ENCODE measurements at places on chromosomes 2 and 18.

DNA sequence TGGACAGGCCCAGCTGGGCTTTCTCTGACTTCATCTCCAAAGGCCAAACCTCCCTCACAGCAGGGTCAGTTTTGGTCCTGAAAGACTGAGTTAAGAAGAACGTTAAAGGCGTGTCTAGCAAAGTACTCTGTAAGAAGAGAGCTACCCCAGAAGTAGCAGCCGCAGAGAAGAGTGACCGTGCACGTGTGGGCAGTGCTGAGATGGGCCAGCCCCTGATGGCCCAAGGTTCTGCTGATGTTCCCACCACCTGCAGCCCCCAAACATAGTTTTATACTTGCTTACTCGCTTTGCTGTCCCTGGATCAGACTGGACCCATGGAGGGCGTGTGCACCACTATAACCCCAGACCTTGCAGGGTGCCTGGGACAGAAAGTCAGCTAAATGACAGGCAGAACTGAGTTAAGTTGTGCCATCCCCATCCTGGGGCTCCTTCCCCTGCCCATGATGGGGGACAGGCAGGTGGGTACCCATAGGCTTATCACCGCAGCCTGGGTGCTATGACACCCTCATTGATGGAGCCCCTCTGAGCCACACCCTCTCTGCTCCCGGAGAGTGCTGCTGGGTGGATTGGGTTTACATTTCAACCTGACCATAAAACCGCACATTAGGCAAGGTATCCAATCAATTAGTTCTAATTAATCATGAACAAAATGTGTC, 367.3 kb upstream of the HS6ST1 start:
- no peak for DNase-seq

DNA sequence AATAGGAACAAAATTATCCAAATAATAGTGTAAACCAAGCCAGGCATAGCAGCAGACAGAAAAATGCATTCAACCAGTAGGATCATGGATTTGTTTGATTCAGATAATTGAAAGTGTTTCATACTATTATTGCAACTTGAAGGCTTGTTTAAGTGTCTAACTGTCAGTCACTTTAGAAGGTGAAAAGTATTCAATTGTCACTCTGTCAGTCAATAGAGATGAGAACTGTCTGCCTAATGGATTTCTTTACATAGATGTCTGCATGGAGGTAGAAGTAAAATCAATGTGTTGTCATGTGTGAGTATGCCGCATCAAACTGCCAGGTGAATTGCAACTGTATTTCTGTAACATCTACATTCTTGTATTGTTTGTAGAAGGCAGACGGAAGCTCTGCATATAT, 65.0 kb downstream of the ZNF407 start:
- no peak for DNase-seq

GRCh38 chr18:71998547-71999097, 545.5 kb downstream of the CBLN2 start:
- DNase-seq: no peak

DNA sequence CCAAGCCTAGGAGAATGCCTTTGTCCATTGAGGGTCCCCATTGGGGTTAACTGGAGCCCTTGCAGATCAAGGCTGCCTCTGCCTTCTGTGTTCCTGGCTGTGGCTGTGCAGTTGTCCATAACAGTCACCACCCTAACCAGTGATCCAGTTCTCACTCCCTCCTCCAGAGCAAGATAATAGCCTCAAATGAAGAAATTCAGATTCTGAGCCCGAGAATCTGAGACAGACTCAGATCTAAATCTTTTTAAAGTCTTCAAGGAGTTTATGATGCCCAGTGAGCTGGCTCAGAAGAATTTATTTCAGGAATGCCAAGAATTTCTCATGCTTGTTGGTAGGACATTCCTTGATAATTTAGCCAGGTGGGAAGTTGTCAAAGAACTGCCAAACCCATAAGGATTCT, 44.3 kb upstream of the RAB6C start:
- no peak for DNase-seq

DNA sequence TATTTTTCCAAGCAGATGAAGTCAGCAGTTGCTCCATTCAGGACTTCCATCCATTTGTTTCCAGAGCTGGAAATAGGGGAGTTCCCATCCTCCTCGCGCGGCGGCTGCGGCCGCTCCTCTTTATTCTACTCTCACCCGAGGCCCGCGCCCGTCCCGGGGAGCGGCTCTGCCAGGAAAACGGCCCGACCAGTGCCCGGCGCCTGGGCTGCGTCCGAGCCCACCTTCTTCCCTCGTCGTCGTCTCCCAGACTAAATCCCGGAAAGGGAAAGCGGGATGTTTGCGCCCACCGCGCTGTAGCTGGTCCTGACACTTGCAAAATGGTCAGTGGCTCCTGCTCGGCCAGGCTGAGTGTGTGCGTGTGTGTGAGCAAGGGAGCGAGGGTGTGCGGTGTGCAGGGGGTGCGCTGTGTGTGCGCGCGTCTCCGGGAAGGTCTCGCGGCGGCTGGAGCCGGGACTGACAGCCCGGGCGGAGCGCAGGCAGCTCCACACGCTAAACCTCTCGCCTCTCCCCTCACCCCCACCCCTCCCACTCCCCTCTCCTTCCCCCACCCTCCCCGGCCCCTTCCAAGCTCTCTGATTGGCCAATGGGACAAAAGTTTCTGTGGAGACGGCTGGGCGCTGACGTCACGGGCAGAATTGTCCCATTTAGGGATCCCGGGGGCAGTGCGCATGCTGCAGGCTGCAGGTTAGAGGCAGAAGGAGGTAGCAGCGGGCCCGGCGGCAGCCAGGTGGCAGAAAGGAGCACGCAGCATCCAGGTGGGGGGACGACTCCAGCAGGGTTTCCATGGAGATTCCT, at the start of gene NOL4:
Gene NOL4, minus strand, starts transcription at position 491 of the 795 bp plus-strand sequence. CDS start 1,660 bp downstream, outside the sequence.
- no peak for DNase-seq
